ENCODE measurements at places on chromosomes 4 and X.

GRCh38 chrX:109777749-109778148 is 44.7 kb upstream of the ACSL4 start:
- H3K4me1 ChIP-seq, result no peaks in the 10 kb centered on the region
- no peaks in the 10 kb centered on the region for H3K36me3 ChIP-seq
- H3K4me3 ChIP-seq, result no peak overlapping the region
- H3K27me3 ChIP-seq, result no peaks in the 10 kb centered on the region
- no peak overlapping the region for H3K27ac ChIP-seq

GRCh38 chr4:57719456-57719855 is 609.3 kb upstream of the IGFBP7 start:
- no peaks in the 10 kb centered on the region for H3K27me3 ChIP-seq
- no peak overlapping the region for H3K27ac ChIP-seq
- no peak for DNase-seq

DNA sequence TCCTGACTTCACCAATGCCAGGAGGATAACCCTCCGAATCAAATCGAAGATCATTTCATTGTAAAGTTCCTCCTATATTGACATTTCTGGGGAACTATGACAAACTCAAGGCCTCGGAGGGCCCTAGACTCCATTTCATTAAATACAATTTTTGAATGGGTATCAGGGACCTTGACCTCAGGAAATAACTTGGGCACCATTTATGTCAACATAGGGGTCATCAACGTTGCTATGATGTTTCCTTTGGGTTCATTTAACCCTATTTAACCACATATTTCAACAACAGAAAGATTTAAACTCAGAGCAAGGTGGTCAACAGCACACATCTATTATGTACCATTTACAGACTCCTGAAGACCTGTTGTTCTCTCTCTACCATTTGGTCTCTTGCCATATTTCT is 395.1 kb downstream of the TRIML1 start:
- H3K27me3 ChIP-seq, result no peaks in the 10 kb centered on the region
- no peak overlapping the region for H3K4me3 ChIP-seq
- no peak overlapping the region for H3K27ac ChIP-seq
- no peak for DNase-seq
- H3K36me3 ChIP-seq, result no peaks in the 10 kb centered on the region
- H3K4me1 ChIP-seq, result no peaks in the 10 kb centered on the region

DNA sequence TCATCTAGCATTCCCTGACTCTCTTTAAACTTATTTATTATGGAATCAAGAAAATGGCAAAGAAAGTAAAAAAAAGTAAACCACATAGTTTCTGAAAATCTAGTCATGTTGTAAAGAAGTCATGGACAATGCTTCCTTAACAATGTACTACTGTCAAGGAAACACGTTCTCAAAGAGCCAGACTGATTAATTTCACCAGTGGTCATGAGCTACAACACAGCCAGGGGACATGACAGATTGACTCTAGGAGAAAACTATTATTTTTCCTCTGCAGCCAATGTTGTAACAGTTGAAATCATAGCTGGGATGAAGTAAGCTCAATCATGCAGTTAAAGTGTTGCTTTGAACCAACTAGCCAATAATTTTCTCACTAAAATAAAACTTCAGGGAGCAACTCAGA is 109.2 kb downstream of the MAPK10 start:
- DNase-seq, result no peak
- no peaks in the 10 kb centered on the region for H3K27me3 ChIP-seq
- H3K36me3 ChIP-seq, result no peaks in the 10 kb centered on the region

DNA sequence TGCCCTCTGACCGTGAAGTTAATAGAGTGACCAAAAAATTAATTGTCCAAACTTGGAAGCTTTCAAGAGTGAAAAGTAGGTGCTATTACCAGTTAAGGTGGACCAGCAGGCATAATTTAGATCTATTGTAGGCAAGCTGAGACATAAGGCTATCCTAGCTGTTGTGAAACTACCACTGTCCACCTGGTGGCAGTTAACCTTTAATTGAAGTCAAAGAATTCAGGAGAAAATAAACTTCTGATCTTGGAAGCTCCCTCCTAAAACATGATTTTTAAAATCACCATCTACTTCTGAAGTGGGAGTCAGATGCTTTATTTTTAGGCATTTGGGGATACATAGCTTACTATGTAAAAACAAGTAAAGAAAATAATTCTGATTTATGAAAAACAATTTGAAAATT is 636.3 kb upstream of the HTR2C start:
- H3K4me3 ChIP-seq, result no peak overlapping the region
- DNase-seq, result no peak
- no peaks in the 10 kb centered on the region for H3K36me3 ChIP-seq
- H3K27me3 ChIP-seq, result no peaks in the 10 kb centered on the region

DNA sequence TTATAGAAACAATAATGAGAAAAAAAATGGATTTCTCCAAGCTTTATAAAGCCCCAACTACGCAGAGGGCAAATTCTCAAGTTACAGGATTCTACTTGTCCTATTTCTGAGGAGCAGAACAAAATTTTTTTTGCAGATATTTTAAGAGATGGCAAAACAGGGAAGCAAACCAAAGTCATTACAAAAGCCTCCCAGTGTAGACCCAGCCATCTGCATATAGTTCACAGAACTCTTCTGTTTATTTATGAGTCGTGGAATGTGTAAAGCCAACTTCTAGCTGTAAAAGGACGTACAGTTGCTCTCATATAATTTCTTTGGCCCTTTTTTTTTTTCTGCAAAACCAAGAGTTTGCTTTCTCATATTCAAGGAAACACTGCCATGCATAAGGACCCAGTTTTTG is 120.4 kb downstream of the PCDH7 start:
- no peak overlapping the region for H3K4me3 ChIP-seq
- H3K4me1 ChIP-seq, result no peaks in the 10 kb centered on the region
- no peak overlapping the region for H3K27ac ChIP-seq

DNA sequence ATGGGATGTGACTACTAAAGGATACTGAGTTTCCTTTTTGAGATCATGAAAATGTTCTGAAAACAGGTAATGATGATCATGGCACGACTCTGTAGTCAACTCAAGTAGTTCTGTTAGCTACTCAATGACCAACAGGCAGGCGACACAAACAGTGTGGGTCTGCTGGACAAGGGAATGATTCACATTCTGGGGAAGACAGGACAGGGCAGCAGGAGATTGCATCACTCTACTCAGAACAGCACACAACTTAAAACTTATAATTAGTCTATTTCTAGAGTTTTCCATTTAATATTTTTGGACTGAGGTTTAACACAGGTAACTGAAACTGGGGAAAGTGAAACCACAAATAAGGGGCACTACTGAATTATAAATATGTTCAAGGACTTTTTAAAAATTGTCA is 365.2 kb downstream of the PRDM5 start:
- peaks cover 16% of the 10 kb centered on the region for H3K4me1 ChIP-seq
- H3K27me3 ChIP-seq, result no peaks in the 10 kb centered on the region
- H3K36me3 ChIP-seq, result no peaks in the 10 kb centered on the region
- DNase-seq, result no peak

DNA sequence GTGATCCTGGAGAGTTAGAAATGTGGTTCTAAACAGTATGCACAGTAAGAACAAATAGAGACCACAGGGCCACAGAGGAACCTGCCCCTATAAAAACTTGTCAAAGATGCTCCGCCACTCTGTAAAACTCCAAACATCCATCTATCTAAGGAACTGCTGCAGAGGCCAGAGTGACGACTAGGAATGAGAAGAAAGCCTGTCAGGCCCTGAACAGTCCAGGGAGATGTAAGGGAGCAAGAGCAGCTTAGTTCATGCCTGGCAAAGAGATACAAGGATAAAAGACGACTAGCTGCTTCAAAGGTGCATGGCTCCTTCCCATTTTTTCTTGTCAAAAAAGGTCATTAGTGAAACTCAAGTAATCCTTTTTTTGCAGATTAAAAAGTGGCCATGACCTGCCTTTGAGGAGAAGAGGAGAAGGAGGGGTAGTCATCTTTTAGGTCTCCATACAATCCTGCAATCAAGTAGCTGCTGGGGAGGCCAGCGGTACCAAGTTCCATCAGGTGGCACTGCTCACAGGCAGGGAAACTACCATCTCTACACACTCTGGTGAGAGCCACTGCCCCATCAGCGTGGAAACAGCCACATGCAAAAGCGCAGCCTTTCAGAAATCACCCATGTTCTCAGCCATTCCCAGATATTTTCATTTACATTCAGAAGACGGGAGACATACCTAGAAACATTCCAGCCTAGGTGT is 162.1 kb downstream of the TSPAN5 start:
- no peaks in the 10 kb centered on the region for H3K4me1 ChIP-seq
- H3K27ac ChIP-seq, result no peak overlapping the region
- no peak overlapping the region for H3K4me3 ChIP-seq
- H3K27me3 ChIP-seq, result no peaks in the 10 kb centered on the region
- no peak for DNase-seq
- H3K36me3 ChIP-seq, result no peaks in the 10 kb centered on the region

- H3K27ac ChIP-seq, result no peak overlapping the region
- H3K4me3 ChIP-seq, result no peak overlapping the region
- no peaks in the 10 kb centered on the region for H3K36me3 ChIP-seq
Measured at GRCh38 chr4:41731569-41732126, 16.9 kb downstream of the PHOX2B start.

- no peaks in the 10 kb centered on the region for H3K4me1 ChIP-seq
- H3K27me3 ChIP-seq, result no peaks in the 10 kb centered on the region
- no peak for DNase-seq
- H3K27ac ChIP-seq, result no peak overlapping the region
Measured at GRCh38 chr4:177511611-177512010, 69.4 kb upstream of the AGA start.

GRCh38 chr4:120902925-120903324 is 19.6 kb downstream of the PRDM5 start:
- no peaks in the 10 kb centered on the region for H3K36me3 ChIP-seq
- no peaks in the 10 kb centered on the region for H3K4me1 ChIP-seq
- no peak for DNase-seq
- no peaks in the 10 kb centered on the region for H3K27me3 ChIP-seq

DNA sequence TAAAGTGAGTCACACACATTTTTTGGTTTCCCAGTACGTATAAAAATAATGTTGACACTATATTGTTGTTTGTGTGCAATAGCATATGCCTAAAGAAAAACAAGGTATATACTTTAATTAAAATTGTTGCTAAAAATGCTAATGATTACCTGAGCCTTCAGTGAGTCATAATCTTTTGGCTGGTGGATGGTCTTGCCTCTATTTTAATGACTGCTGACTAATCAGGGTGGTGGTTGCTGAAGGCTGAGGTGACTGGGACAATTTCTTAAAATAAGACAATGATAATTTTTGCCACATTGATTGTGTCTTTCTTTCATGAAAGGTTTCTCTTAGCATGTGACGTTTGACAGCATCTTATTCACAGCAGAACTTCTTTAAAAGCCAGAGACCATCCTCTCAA is 21.0 kb upstream of the ANXA10 start:
- H3K4me1 ChIP-seq, result no peaks in the 10 kb centered on the region
- no peaks in the 10 kb centered on the region for H3K27me3 ChIP-seq
- no peak for DNase-seq
- no peaks in the 10 kb centered on the region for H3K36me3 ChIP-seq

Data from psoas muscle (tissue), 8 donors.